ENCODE measurements at places on chromosomes 13 and 19.

DNA sequence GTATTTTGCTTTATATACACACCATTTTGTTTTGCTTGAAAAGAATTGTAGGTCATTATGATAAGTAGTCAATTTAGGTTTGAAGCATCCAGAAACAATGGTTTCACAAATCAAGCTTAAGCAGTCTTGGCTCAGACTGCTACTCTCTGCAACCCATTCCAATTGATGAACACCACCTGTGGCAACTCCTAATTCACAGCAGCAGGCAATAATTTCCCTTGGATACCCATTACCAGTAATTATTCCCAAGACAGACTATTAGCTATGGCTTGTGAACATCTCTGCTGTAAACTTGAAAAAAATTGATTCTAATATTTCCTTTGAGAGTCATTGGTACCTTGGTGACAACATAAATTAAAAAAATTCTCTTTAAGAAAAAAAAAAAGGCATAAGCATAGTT is 299.3 kb upstream of the SLITRK6 start:
- DNase-seq, result no peak

- DNase-seq, result no peak
Measured at GRCh38 chr13:98150832-98151479, 8.1 kb downstream of the FARP1 start.

- DNase-seq, result no peak
Measured at GRCh38 chr13:50123002-50123401, 107.8 kb downstream of the KCNRG start.

GRCh38 chr13:75494491-75494890 is 12.5 kb upstream of the TBC1D4 start:
- DNase-seq, result no peak

GRCh38 chr13:80560609-80561008 is 219.7 kb upstream of the SPRY2 start:
- no peak for DNase-seq

DNA sequence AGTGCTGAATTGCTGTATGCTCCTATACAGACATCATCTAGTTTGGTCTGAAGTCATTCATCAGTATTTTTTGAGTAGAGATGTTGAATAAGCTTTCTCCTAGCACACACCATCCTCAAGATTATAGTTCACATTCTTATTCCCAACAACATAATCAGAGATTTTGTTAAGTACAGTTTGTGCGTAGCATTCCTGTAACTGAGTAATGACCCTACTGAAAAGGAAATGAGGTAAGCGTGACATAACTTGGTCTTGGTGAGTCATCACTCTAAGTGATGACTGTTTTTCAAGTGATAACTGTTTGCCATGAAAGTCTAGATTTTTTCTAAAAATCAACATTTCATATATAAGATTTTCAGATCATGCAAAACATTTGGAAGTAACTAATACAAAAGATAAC is 18.5 kb upstream of the FAM216B start:
- peak; percentile 1 for DNase-seq

GRCh38 chr13:67574320-67575233 is 344.4 kb upstream of the PCDH9 start:
- no peak for DNase-seq

GRCh38 chr13:51269039-51269438 is 46.8 kb downstream of the FAM124A start:
- DNase-seq, result no peak

DNA sequence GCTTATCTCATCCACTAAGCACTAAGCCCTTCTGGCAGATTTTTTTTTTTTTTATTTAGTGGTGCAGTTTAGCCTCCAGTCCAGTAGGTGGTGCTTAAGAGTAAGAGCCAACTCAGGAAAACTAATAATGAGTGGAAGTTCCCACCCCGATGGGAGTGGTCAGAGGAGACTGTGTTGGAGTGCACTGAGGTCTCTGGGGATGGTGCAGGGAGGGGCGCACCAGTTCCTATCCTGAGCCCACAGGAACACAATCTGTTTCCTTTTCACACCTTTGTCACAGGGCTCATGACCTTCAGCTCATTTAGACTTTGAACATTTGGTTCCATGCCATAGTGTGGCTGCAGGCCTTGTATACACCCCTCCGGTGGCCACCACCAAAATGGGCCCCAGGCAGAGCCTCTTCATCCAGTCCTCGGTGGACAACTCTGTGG is 367.4 kb downstream of the SPRY2 start:
- peak; percentile 19 for DNase-seq

- no peak for DNase-seq
Measured at GRCh38 chr19:335486-336066, 9.0 kb downstream of the MIER2 start.

DNA sequence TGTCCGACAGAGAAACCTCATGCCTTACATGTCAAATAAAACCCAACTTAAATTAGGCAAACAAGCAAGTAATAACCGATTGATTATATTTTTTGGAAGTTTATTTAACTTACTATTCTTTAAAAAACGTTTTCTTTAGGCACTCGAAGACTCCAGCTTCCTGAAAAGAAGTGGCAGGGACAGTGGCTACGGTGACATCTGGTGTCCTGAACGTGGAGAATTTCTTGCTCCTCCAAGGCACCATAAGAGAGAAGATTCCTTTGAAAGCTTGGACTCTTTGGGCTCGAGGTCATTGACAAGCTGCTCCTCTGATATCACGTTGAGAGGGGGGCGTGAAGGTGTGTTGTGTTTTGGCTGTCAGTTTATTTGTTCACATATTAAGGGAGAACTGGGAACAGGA is 164.4 kb downstream of the LMO7 start:
- peak; percentile 6 for DNase-seq

GRCh38 chr19:54475706-54476105 is 2.6 kb upstream of the CDC42EP5 start:
- no peak for DNase-seq

GRCh38 chr19:51114087-51114729 is 6.0 kb upstream of the CTU1 start:
- DNase-seq, result no peak

GRCh38 chr13:42612021-42612765 is 38.2 kb downstream of the TNFSF11 start:
- DNase-seq, result no peak

DNA sequence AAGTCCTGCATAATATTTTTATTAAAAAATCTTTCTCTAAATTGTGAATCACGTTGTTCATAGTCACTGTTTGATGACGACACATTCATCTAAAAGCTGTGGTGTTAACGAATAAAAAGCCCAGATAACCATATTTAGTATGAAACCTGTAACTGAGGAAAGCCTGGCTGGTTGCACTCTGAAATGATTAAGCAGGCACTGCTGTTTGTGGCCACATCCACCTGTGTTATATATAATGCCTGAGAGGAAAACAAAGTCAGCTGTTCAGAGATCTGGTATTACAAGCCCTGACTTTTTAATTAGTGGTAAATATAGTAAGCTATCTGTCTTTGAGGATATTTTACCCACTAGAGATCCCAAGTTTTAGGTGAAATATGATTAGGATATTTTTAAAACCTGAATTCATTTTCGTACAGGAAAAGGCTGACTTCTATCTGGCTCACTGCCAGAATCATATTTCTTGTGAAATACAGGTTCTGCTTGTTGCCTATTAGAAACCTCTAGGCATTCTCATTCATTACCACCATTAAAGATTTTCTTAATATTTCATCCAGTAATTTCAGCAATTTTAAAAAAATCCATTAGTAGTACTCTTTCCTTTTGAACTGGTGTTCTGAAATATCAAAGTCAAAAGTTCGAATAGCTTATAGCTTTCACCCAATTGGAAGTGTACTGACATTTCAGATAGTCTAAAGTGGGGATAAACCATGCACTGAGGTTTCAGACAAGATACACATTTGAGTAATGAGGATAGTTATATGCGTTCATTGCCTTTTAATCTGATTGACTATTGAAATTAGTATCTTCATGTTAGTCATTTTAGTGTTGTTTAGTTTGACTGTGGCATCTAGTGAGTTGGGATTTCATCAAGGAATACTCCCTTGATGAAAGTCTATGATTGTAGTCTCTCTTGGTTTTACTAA is 79.7 kb downstream of the LMO7 start:
- no peak for DNase-seq

DNA sequence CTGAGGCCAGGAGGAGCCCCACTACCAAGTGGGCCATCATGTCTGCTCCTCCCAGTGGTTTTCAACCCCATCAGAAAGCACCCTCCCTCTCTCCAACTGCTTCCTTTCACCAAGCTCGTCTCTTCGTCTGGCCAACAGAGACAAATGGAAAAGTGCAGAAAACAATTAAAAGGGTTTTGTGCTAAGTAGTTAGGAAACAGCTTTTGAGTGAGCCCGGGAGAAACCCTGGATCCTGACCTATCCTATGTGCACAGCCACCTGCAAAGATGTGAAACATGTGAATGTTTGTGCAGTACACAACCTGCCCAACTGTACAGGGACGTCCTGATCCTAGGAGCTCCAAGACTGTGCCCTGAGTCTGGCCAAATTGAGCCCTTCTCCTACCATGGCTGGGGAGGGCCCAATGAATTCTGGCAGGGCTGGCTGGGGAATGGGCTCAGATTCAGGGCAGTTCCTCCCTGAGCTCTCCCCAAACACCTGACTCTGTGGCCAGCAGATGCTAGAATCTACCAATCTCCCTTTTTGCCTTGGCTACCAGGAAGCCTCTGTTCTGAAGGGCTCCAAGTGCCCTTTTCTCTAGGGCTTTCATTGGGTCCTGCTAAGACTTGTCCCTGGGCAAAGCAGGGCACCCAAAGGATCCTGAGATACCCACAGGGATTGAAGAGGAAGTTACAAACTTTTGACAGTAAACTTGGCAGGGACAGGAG is 7.9 kb downstream of the TLE5 start:
- DNase-seq, result no peak

GRCh38 chr19:19271828-19272599 is 1.1 kb downstream of the TM6SF2 start:
- no peak for DNase-seq

DNA sequence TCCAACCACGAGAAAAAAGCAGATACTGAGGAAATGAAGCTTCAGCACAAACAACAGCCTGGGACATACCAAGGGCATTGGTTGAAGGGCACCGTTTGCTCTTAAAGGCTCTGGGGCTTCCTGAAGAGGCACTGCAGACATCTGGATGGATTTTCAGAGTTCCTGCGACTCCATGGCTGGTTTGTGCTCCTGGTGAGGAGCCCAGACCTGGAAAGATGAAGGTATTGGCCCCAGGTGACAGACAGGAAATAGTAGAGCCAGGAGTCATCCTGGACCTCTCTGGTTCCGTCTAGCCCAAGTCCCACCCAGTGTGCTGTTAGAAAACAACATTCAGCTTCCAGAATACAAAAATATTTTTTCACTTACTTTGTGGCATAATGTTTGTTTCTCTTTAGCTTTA is 6.3 kb downstream of the IL17D start:
- DNase-seq, result no peak

DNA sequence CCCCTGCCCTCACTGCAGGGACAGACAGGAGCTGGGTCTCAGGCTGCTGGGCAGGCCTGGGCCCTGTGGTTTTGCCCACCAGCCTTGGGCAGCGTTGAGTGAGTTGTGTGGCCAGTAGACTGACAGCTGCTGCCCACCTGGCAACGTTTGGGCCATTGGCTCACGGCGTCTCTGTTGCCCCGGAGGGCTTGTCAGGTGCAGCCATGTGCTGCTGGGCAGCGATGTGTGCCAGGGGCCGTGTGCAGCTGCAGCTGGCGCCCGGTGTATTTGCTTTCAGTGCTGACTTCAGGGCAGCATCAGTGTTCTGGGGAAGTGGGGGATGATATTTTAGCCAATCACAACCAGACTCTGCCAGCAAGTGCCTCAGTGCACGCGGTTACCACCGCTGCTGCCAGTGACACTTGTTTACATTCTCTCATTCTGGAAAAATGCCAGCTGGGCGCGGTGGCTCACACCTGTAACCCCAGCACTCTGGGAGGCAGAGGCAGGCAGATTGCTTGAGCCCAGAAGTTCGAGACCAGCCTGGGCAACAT is 10.6 kb downstream of the FZR1 start:
- DNase-seq, result no peak
